Activated CD8-positive, alpha-beta T cell treated with anti-CD3 and anti-CD28 coated beads, Interleukin-2, amount 10 ng/mL, durations not matched to agents 7 days and 5 days (primary cell): ENCODE measurements at places on chromosomes 3 and 15. TPM values are rescaled to one million over a fixed set of nuclear protein-coding genes. Genes with fewer than 3 reads are reported as not detected.

ZDHHC19 gene
- total RNA-seq: not detected

ACOX2 gene
- not detected for total RNA-seq

CHRD gene
- not detected for total RNA-seq

GOLGA8T gene
- total RNA-seq: 0.94 TPM

GNAT1 gene
- total RNA-seq: not detected
